ENCODE measurements at places on chromosomes 1 and 21.

GRCh38 chr1:36561361-36561724 is 78.6 kb upstream of the CSF3R start:
- DNase-seq = no peak

DNA sequence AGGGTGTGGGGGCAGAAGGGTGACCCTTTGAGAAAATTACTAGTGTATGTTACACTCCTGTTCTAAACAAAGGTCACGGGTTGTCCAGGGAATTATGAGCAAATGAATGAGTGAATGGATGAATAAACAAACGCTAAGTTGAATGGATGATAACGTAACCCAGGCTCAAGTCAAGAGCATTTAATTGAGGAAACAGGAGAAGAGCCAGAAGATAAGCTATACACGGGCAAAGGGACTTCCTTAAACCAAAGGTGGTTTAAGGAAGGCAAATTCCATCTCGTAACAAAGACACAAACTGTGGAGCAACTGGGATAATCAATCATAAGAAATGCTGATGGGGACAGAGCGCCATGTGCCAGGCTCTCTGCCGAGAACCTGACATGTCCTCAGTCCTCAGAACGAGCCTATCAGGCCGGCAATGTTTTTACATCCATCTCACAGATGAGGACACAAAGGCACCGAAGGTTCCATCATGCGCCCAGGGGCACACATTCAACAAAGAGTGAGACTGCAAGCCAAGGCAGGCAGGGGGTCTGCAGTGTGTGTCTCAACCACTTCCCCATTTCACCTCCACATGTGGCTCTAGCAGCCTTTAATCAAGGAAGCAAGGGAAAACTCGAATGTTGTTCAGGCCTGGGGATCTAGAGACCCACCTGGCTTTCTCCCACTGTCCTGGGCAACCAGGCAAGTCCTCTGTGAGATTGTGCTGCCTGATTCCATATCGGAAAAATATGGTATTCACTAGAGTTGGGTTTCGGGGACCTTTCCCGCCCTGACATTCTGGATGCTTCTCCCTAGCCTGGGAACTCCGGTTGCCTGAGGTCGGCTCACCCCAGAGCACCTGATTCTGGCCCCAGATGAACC is 126.8 kb upstream of the EDN2 start:
- no peak for DNase-seq

- DNase-seq = no peak
These were observed 70.2 kb upstream of the ERRFI1 start for GRCh38 chr1:8096105-8097011.

- DNase-seq = no peak
These were observed 5.5 kb downstream of the LAPTM5 start for GRCh38 chr1:30751830-30752650.

DNA sequence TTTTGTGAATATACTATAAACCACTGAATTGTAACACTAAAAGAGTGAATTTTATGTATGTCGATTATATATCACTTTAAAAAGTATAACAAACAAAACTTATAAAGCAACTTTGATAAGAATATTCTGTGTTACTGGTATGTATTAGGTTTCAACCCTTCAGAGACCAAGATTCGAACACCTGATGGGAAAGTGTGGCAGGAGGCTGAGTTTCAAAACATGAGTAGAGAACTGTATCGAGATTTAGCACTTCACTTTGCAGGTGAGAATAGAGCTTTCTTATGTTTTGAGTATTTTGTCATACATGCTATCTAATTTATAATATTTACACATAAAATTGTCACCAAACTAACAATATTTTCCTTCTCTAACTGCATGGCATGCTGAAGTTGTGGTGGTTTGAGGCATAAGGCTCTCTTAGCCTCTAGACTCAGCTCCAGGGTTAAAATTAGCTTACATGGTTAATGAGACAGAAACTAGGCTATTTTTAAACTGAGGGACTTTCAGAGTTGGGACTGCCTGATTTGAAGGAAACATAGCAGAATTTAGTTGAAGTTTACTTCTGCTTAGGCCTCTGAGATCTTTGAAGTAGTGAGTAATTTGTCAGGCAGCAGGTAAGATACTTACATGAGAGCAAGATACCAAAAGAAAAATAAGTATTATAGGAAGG is 48.6 kb downstream of the CEP350 start:
- DNase-seq = no peak

DNA sequence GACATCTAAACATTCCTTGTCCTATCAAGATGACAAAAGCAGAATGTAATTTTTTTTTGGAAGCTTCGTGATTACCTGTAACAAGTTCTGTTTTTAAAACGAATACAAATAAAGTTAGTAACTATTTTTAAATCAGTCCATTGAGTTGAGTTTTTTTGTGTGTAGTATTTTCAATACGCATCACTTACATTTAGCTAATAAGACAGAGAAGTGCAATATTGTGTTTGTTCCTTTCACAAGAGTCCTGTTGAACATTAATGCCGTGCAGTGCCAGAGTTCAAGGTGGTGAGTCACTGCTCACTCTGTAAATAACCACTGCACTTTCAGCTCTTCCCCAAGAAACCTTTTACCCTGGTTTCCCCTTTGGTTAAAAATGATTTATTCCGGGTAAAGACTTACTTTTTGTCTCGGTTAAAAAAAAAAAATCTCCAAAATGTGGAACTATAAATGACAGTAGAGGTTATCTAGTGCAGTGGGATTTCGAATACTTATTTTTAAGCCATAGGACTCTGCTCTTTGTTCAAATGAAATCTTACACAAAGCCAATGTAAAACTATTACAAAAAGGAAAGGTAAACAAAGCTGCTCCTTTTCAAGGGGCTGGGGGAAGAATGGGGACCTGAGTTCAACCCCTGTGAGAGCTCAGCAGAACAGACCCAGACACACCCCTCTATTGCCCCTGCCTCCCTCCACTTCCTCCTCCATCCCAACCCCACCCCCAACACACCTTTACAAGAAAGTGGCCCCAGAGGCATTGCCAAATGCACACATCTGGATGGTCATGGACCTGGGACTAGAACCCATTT is 14.8 kb upstream of the NCMAP start:
- DNase-seq = no peak

- no peak for DNase-seq
These were observed 29.4 kb downstream of the COA7 start for GRCh38 chr1:52668711-52669110.

DNA sequence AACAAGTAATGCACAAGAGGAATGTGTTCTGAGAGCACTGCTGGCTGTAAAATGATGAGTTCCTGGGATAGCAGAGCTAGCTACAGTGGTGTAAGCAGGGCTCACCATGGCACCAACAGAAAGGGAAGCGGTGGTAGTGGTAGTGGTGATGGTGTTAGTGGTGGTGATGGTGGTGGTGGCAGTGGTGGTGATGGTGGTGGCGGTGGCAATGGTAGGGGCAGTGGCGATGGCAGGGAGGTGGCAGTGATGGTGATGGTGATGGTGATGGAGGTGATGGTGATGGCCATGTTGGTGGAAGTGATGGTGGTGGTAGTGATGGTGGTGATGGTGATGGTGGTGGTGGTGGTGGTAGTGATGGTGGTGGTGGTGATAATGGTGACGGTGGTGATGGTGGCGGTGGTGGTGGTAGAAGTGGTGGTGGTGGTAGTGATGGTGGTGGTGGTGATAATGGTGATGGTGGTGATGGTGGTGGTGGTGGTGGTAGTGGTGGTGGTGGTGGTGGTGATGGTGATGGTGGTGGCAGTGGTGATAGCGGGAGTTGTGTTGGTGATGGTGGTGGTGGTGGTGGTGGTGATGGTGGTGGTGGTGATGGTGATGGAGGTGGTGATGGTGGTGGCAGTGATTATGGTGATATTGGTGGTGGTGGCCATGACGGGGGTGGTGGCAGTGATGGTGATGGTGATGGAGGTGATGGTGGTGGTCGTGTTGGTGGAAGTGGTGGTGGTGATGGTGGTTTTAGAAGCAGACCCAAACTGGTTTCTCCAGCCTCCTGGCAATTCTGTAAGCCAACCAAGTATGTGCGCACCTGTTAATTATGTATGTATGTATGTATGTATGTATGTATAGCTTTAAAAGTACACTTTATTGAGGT is 254.1 kb downstream of the TRABD2B start:
- no peak for DNase-seq

DNA sequence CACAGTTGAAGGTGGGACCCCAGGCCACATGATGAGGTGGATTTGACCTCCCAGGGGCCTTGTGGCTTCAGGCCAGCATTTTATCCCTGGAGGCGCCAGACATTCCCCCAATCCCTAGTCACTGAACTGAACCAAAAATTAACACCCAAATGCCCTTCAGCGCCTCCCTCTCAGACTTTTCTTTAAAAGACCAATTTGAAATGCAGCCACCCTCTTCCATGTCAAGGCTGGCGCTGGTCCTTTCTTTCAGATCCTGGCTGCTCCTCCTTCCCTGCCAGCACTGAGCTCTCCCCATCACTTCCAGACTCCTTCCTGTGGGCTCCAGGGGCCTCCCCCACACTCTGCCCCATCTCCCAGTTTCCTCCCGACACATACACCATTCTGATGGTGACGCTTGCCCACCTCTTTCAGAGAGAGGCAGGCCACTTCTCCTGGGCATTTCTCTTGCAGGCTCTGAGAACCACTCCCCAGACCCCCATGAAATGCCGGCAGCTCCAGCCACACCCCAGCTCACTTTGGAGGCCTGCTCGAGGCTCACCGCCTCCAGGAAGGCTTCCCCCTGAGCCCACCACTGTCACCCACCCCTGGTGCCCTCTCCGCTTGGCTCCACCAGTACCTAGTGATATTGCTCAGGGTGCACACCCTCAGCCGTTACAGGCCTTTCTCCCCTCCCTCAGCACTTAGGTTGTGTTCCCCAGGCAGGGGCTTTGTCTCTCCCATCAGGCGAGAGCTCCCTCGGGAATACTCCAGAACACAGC is 27.0 kb downstream of the NAV1 start:
- no peak for DNase-seq

DNA sequence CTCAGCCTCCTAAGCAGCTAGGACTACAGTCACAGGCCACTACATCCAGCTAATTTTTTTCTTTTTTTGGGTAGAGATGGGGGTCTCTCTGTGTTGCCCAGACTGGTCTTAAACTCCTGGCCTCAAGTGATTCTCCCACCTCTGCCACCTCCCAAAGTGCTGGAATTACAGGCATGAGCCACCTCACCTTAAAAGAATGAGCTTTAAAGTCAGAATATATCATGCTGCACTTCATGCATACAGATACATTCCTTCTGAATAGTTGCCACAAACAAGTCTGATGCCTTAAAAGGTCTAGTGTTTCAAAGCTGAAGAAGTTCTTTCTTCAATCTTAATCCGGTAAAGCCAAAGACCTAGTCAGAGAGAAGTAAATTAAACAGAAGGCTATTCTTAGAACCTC is 23.8 kb upstream of the CPLANE2 start:
- no peak for DNase-seq

GRCh38 chr1:39525366-39526165 is 34.1 kb downstream of the BMP8A start:
- no peak for DNase-seq

DNA sequence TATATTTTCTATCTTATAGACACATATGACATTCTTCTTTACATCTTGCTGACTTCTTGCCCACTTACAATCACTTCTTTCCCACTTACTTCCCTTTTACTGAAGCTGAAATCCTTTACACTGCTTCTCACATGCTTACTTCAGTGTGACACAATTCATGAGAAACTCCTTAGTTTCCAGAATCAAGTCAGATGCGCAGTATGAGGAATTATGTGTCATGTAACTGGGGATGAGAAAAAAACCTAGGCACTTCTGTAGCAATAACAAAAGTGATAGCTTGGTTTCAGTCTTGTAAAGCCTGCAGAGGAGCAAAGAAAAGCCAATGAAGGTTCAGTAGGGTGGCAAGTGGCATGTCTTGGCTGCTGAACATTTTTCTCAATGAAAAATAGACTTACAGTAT is 566.2 kb upstream of the RGS18 start:
- no peak for DNase-seq

GRCh38 chr21:39115576-39116235 is 67.5 kb downstream of the PSMG1 start:
- no peak for DNase-seq

DNA sequence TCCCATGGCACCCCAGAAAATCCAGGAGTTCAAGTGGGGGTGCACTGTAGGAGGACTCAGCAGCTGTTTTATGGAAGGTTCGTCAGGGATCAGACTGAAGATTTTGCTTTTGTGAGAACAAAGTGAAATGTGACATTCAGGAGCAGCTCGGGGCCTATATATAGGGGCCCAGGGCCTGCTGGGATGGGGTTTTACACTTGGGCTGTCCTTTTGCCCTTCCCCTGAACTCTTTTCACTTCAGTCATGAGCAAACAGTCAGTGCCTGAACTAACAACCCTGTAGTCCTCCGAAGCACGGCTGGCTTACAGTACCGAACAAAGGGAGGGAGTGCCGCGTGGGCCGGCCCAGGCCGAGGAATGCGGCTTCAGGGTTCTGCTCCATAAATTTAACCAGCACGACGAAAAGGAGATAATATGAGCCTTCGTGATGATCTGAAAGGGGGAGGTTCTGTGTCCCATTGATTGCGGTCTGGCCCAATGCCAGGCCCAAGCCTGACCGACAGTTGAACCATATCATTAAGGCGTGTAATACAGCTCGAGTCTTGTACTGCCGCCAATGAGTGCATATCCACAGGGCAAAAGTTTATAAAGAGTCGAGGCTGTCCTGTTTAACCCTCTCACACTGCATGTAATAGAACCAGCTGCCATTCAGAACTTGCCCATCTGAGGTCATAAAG is 139.9 kb downstream of the DHRS3 start:
- no peak for DNase-seq

GRCh38 chr1:117658676-117659075 is 52.8 kb downstream of the TENT5C start:
- DNase-seq = no peak

DNA sequence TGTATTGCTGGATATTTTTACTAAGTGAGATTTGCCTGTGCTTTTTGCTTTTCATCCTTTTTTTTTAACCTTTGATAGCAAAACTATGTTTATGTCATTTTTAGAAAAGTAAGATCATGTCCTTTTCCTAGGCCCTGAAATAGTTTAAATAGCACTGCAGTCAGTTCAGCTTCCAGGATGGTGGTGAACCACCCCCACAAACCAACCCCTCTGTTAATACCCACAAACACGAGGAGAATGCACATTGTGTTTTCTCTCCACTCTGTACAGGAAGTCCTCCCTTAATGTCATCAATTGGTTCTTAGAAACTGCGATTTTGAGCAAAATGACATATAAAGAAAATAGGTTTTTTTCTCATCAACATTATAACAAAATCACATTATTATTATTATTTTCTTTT is 117.7 kb upstream of the DSCAM start:
- DNase-seq = no peak

GRCh38 chr1:207883104-207883651 is 27.7 kb downstream of the CD34 start:
- no peak for DNase-seq

GRCh38 chr1:170284016-170284415 is 138.3 kb downstream of the NTMT2 start:
- DNase-seq = no peak

- DNase-seq = peak; percentile 17
These were observed 954 bp downstream of the RSBN1 start for GRCh38 chr1:113811156-113811887.

DNA sequence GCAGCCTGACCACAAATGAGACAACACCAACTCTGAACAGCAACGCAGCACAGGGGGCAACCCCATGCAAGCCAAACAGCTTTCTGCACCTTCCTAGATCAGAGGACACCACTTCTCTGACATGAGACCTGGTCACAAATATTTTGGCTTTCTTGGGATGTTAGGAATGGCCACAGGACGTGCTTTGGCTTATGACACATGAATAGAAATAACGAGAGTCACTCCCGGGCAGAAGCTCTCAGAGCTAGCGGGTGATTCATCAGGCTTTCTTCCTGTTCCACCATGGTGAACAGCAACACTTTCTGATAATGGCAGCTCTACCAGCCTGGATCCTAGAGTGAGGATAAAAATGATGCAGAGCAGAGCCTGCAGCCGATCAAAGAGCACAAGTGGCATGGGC is 39.4 kb downstream of the PAFAH2 start:
- no peak for DNase-seq

GRCh38 chr1:228081578-228082213 is 812 bp upstream of the ARF1 start:
- DNase-seq = no peak

All from stimulated activated CD8-positive, alpha-beta memory T cell treated with anti-CD3 and anti-CD28 coated beads, Interleukin-15, amount 100 ng/mL, for 24 hours (primary cell).